ENCODE measurements at places on chromosomes 7 and 10. TPM values are rescaled to one million over a fixed set of nuclear protein-coding genes. Genes with fewer than 3 reads are reported as not detected.

DNA sequence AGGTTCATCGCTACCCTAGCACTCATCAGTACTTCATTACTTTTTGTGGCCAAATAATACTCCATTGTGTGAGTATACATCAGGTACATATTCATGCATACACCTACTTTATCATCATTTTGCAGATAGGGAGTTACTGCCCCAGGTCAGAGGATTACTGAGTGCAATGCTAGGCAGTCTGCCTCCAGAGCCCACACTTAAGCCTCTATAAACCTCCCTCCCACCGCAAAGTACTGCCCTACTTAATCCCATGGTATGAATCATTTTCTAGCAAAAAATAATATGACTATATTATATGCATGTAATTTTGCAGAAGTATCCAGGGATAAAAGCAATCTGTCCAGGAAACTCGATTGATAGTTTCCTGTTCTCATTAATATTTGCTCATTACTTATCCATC, 194.3 kb downstream of the GRID1 start:
- no peaks in the 10 kb centered on the region for H3K4me1 ChIP-seq
- H3K36me3 ChIP-seq, result no peaks in the 10 kb centered on the region
- H3K27me3 ChIP-seq, result no peaks in the 10 kb centered on the region
- H3K27ac ChIP-seq, result no peak overlapping the region
- no peak overlapping the region for H3K4me3 ChIP-seq
- DNase-seq, result no peak

Gene ZNF727
- total RNA-seq, result 11.9 TPM

- H3K36me3 ChIP-seq, result no peaks in the 10 kb centered on the region
- H3K4me3 ChIP-seq, result no peak overlapping the region
- H3K27me3 ChIP-seq, result no peaks in the 10 kb centered on the region
- no peak for DNase-seq
- no peak overlapping the region for H3K27ac ChIP-seq
- H3K4me1 ChIP-seq, result peaks cover under 1% of the 10 kb centered on the region
Observed at GRCh38 chr10:6507311-6507710, 72.8 kb downstream of the PRKCQ start.

Gene ADIRF
- total RNA-seq, result 208 TPM
